Endothelial cell (in vitro differentiated cells): ENCODE measurements at places on chromosomes 5 and 9. TPM values are rescaled to one million over a fixed set of nuclear protein-coding genes. Genes with fewer than 3 reads are reported as not detected.

Gene LECT2
- total RNA-seq: not detected

Gene MRPL50
- total RNA-seq: 11.1 TPM

Gene SLC27A4
- 23.0 TPM for total RNA-seq

Gene OMD
- total RNA-seq: not detected

Gene CATSPER3
- 0.33 TPM for total RNA-seq

Gene MED10
- total RNA-seq: 53.0 TPM

Gene PCDHB11
- 6.4 TPM for total RNA-seq

Gene GRM6
- total RNA-seq: not detected

Gene RAB3C
- total RNA-seq: 16.1 TPM

Gene SLC34A3
- not detected for total RNA-seq

Gene PDE6A
- total RNA-seq: not detected

Gene ECPAS
- total RNA-seq: 111 TPM

Gene PPP3R2
- 2.2 TPM for total RNA-seq

Gene SUSD1
- 5.7 TPM for total RNA-seq

Gene CEL
- 4.2 TPM for total RNA-seq

Gene ZFP37
- 4.2 TPM for total RNA-seq

Gene OGN
- not detected for total RNA-seq

Gene CSNK1G3
- total RNA-seq: 55.6 TPM

Gene SLIT3
- total RNA-seq: 3.2 TPM

Gene FBLL1
- 0.51 TPM for total RNA-seq

Gene IER5L
- total RNA-seq: 5.2 TPM

Gene LCN1
- total RNA-seq: not detected

Gene TSC1
- total RNA-seq: 65.3 TPM
